ENCODE measurements at places on chromosomes 13 and 19.

GRCh38 chr19:47418692-47419029 lies 666 bp downstream of the MEIS3 start:
- no peak for DNase-seq

DNA sequence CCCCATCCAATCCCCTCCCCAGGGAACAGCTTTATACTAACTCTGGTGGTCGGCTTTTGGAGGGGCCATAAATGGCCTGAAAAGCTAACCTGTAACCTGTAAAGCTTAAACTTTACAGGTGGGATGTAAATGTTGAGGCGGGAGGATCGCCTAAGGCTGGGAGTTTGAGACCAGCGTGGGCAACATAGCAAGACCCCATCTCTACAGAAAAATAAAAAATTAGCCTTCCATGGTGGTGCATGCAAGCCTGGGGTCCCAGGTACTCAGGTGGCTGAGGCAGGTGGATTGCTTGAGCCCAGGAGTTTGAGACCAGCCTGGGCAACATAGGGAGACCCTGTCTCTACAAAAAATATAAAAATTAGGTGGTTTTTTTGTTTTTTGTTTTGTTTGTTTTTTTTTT lies 18.5 kb downstream of the CARM1 start:
- no peak for DNase-seq

GRCh38 chr19:28051047-28051446 lies 1161.9 kb downstream of the UQCRFS1 start:
- DNase-seq: no peak

DNA sequence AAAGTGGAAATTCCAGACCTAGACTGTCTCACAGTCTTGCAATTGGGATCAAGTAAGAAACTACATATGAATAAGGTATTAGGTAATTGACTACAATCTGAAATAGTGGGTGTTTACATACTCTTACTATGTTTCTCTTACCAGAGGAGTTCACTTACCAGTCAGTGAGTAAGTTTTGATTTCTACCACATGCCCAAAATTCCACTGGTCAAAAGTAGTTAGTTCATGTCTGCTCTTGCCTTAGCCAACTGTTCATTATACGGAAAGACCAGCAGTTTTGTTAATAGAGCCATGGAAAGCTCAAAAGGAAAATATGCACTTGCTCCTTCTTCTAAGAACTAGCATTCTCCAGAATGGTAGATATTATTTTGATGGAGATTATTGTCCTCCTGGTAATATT lies 490.8 kb downstream of the RFC3 start:
- no peak for DNase-seq

DNA sequence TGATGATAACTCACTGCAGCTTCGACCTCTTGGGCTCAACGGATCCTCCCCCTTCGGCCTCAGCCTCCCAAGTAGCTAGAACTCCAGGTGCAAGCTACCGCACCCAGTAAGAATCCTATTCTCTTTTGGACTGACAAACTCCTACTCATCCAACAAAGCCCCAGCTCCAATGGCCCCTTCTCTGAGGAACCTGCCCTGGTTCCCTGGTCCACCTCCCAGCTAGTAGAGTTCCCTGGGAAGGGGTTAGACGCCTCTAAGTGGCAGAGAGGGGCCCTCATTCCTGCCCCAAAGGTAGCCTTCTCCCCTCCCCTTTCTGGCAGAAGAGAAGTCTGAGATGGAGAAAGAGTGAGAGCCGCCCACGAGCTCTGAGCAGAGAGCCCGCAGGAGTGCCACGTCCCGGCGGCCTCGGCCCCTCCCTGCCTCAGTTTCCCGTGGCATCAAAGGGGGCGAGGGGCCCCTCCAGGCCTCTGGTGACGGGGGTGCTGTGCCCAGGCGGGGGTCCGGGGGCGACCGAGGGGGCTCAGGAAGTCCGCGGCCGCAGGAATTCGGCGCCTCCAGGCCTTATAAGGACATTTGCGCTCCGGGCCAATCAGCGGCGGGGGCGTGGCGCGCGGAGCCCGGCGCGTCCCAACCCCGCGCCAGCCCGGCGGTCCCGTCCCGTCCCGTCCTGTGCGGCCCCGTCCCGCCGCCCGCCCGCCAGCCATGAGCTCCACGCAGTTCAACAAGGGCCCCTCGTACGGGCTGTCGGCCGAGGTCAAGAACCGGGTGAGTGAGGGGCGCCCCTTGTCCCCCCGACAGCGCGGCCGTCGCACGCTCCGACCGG lies at the start of gene CNN2:
CNN2 (plus strand) TSS at position 649 of the 823 bp plus-strand sequence; CDS start at position 703, 54 bp downstream.
- no peak for DNase-seq

GRCh38 chr13:37910790-37911189 lies 41.2 kb upstream of the TRPC4 start:
- DNase-seq: no peak

- DNase-seq: no peak
Observed at GRCh38 chr19:12794971-12795381, 3.7 kb downstream of the JUNB start.

GRCh38 chr19:46571495-46571894 lies 29.6 kb upstream of the CALM3 start:
- DNase-seq: no peak

GRCh38 chr19:18612772-18613588 lies at the start of gene TMEM59L:
TSS of gene TMEM59L (plus strand) at chr19:18612870. CDS start at chr19:18612959, 89 bp downstream.
- peak; percentile 56 for DNase-seq

DNA sequence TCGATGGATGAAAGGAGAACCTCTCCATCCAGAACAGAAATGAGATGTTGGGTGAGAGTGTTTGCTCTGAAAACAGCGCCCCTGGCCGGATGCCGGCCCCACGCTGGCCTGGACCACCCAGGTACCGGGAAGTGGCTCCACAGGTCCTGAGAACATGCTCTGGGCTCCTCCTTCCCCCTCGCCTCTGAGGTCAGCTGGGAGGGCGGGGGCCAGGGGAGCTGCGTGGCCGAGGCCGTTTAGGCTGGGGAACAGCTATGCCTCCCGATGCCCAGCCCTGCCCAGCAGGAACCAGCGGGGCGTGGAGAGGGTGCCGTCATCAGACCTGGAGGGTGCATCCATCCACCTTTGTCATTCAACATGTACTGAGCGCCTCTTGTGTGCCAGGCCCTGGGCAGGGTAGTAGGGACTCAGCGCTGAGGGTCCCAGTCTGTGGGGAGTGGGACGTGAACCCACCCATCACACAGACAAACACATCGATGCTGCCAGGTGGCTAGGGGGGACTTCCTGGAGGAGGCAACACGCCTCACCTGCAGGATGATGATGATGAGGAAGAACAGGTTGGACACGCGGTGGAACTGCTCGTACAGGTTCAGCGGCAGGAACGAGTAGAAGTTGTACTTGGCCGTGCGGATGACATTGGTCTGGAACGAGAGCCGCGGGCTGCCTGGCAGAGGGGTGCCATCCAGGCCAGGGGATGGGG lies 4.2 kb downstream of the ATP8B3 start:
- DNase-seq: no peak

DNA sequence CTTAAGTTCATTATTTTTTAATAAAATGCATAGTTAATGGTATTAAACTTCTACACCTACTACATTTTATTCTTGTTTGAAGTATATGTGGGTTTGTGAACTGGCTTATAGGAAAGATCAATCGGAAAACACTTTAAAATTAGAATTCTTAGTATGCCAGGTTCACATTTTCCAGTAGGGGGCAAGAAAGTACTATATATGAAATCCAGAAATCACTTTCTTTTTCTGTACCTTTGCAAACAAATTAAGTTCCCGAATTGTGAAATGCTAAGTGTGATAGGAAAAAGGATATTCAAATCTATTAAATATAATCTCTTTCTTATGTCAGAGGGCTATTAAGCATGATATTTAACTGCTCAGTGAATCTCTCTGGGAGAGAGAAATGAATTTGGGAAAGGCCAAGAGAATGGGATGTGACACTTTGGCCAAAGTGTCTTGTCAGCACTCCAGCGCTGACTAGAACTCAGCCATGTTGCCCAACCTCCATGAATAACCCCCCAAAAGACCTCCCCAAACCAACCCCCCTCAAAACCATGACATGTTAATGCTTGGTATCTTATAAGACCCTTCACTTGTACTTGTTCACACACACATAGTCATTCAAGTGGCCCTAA lies 122.6 kb upstream of the SLC10A2 start:
- no peak for DNase-seq

DNA sequence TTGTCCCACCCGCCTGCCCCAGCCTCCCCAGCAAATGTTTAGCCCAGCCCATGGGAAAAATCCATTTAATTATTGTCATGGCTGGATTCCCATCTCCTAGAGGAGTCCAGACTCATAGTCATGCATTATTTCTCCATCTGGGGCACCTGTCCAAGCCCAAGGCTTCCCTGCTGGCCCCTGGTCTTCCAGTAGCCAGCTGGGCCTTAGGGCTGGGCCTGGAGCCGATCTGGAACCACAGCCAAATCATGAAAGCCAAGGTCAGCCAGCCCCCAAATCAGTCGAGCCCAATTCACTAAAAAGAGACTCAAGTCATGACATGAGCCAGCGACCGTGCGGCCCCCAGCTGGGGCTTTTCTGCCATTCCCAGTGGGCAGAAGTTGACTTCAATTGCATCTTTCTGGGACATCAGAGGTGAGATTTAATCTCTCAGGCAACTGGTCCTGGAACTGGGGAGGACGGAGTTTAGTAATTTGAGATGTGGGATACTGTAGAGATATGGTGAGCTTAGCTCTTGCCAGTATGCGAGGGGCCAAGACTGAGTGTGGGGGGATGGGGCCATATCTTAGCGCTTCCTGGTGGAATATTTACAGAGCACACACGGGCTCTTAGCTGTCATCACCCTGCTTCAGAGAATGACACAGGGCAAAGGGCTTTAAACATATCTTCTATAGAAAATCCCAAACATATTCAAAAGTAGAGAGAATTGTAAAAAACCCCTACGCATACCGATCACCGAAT lies 9.4 kb upstream of the PGLYRP2 start:
- no peak for DNase-seq

GRCh38 chr19:4097501-4097900 lies 26.4 kb downstream of the MAP2K2 start:
- no peak for DNase-seq

- DNase-seq: no peak
Observed at GRCh38 chr13:94079876-94080275, 399.6 kb downstream of the DCT start.

GRCh38 chr19:52735734-52736133 lies 890 bp upstream of the ZNF611 start:
- DNase-seq: no peak

DNA sequence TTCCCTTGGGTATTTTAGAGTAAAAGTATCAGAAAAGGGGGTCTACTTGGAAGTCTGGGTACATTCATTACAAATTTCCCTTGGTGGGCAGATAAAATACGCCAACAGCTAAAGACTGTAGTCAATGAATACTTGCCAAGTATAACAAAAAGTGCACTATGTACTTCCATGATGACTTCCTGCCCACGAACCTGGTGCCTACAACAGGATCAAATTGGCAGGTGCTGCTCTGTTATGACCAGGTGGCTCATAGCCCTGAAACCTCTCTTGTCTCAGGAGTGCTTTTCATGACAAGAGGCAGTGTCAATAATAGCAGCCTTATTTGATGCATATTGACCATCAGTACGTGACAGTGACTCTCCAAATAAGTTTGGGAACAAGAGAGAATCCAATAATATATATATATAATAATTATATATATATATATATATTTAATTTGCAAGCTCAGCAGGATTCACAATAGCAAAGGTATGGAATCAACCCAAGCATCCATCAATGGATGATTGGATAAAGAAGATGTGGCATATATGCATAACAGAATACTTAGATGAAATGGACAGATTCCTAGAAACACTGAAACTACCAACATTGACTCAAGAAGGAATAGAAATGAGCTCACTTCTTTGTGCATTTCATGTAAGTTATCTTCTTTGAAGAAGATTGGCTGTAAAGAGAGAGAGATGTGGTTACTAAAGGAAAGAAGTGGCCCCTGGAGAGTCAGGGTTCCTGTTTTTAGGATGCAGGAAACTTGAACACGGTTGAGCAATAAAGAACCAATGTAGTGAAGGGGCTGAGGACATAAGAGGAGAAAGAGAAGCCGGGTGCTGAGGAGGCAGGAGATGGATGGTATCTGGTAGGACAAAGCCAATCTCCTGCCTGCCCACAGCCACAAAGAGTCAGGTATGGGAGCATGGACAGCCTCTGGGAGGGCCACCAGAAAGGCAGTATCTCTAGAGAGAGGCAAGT lies 52.0 kb upstream of the GTF2F2 start:
- DNase-seq: no peak

DNA sequence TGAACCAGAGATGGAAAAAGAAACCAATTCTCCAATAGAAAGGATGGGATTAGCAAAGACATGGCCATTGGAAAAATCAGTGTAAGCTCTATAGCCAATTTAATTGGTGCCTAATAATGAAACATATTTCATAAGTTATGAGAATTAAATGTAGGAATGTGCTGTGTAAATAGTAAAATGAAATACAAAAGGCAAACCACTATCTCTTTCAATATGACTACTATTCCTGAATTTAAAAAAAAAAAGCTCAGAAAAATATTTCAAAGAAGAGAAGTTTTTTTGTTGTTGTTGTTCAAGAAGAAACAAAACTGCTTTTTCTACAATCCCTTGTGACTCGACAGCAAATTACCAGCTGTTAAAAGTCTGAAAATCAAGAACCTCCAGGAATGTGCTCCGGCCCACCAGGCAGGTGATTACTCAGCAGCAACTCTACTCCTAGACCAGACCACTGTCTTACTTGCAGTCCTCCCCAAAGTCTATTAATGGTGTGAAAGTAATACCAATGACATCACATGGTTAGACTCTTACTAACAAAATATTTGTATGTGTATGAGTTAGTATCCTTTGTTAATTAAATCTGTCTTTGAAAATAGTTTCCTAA lies 362.4 kb downstream of the KCTD12 start:
- no peak for DNase-seq

DNA sequence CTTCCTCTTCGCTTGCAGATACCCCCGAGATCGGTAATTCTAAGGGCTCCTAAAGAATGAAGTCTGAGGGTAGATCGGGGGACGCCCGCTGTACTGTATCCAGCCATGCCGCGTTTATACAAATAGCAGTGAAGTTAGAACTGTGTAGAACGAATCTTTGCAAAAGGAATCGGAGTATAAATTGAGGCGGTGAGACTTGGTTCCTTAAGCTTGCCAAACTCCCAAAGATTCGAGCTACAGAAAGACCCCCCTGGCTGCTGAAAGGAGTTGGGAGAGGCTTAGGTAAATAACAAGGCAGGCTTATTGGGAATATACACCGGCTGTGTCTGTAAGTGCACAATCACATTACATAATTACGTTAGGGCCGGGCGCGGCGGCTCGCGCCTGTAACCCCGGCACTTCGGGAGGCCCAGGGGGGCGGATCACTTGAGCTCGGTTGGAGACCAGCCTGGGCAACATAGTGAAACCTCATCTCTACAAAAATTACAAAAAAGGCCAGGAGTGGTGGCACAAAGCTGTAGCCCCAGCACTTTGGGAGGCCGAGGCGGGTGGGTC lies 12.2 kb downstream of the TMEM160 start:
- DNase-seq: no peak

DNA sequence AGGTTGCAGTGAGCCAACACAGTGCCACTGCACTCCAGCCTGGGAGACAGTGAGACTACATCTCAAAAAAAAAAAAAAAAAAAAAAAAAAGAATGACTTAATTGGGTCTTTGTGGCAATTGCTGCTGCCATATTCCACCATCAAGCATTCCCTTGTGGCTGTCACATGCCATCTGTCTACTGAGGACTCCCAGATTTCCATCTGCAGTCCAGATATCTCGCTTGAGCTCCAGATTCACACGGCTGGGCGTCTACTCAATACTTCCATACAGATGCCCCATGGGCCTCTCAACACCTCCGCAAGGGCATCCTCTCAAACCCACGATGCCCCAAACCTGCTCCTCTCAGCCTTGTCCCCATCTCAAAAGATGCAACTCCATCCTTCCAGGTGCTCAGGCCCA lies 12.9 kb downstream of the TMEM143 start:
- no peak for DNase-seq

- no peak for DNase-seq
Observed at GRCh38 chr13:28557725-28558520, 63.0 kb upstream of the FLT1 start.

- DNase-seq: peak; percentile 52
Observed at GRCh38 chr19:10518444-10519361, 1.5 kb upstream of the S1PR5 start.

All from effector memory CD8-positive, alpha-beta T cell (primary cell).